ENCODE measurements at places on chromosomes 3 and 15.

DNA sequence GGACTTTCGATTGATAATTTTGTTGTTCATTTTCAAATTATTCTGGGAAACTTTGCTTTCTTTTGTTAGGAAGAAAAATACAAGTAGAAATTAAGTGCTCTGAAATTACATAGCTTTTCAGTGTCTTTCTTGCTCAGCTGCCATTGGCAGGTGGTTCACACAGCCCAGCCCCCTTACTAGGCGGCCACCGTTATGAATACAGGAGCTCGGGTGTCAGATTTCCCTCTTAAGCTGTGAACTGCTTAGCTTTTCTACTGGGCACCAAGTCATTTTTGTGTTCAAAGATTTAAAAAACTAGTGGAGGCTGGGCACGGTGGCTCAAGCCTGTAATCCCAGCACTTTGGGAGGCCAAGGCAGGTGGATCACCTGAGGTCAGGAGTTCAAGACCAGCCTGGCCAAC is 55.2 kb downstream of the HMG20A start:
- DNase-seq = no peak

GRCh38 chr15:99264125-99264524 is 12.8 kb downstream of the LRRC28 start:
- DNase-seq = no peak

DNA sequence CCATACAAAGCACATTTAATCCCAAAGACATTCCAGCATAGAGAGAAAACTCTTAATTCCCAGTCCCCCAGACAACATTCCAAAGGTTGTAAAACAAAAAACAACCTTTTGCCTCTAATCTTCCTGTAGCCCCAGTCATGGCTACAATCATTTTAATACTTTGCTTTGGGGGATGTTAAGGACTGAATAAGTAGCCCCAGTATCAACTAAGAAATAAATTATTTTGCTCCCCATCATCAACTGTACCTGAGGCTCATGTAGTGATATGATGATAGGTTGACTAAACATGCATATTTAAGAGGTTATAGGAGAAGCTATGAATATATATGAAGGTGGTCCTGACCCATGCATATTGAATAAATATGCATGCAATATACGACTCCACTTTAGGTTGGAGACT is 40.6 kb downstream of the PRR20G start:
- DNase-seq = no peak

DNA sequence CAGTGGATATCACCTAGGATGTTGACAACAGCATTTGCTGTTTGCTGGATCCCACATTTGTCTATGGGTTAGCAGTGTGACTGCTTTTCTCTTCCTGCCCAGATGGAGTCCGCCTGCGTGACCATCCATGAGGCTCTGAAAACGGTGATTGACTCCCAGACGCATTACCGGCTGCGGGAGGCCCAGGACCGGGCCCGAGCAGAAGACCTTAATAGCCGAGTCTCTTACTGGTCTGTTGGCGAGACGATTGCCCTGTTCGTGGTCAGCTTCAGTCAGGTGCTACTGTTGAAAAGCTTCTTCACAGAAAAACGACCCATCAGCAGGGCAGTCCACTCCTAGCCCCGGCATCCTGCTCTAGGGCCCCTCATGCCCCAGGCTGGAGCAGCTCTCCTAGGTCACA is 11.0 kb downstream of the TMED3 start:
- DNase-seq = no peak

DNA sequence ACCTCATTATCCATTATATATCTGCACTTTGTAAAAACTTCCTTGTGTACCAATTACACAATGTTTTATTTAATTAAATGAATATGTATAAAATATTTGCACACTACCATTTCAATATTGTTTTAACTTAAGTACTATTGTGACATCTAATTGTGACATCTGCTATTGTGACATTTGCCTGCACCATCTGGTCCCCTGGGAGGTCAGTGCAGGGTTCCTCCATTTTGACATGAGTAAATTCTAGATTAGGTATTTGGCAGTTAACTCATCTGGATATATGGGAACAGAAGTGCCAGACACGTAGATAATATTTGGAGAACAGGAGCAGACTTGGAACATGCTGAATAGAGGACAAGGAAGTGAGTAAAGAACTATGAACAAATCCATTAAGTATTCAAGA is 332.1 kb downstream of the VGLL3 start:
- no peak for DNase-seq

DNA sequence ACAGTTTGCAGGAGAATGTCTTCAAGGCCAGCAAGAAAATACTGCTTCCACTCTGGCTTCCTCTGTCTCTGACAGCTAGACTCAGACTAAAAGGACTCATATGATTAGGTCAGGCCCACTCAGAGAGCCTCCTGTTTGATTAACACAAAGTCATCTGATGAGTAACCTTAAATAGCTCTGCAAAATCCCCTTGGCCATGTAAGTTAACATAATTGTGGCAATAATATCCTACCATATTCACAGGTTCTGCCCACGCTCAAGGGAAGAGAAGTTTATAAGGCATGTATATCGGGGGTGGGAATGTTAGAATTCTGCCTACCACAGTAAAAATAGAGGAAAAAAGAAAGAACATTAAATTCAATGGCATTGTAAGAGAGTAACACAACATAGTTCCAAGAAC is 20.6 kb upstream of the HHATL start:
- no peak for DNase-seq

GRCh38 chr3:61637088-61638051 is 76.0 kb downstream of the PTPRG start:
- no peak for DNase-seq

DNA sequence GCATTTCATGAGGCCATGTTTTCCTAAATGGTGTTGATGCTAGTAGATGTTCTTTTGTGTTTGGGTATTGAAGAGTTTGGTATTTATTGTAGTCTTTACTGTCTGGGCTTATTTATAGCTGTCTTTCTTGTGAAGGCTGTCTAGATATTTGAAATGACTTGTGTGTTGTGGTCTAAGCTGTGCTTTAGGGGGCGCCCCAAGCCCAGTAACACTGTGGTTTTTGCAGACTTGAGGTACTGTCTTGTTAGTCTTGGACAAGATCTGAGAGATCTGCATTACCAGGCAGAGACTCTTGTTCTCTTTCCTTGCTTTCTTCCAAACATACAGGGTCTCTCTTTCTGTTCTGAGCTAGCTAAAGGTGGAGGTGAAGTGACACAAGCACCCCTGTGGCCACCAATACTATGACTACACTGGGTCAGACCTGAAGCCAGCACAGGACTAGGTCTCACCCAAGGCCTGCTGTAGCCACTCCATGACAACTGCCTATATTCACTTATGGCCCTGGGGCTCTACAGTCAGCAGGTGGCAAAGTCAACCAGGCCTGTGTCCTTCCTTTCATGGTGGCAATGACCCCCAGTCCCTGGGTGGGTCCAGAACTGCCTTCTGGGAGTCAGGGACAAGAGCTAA is 152.1 kb upstream of the TBC1D5 start:
- no peak for DNase-seq

DNA sequence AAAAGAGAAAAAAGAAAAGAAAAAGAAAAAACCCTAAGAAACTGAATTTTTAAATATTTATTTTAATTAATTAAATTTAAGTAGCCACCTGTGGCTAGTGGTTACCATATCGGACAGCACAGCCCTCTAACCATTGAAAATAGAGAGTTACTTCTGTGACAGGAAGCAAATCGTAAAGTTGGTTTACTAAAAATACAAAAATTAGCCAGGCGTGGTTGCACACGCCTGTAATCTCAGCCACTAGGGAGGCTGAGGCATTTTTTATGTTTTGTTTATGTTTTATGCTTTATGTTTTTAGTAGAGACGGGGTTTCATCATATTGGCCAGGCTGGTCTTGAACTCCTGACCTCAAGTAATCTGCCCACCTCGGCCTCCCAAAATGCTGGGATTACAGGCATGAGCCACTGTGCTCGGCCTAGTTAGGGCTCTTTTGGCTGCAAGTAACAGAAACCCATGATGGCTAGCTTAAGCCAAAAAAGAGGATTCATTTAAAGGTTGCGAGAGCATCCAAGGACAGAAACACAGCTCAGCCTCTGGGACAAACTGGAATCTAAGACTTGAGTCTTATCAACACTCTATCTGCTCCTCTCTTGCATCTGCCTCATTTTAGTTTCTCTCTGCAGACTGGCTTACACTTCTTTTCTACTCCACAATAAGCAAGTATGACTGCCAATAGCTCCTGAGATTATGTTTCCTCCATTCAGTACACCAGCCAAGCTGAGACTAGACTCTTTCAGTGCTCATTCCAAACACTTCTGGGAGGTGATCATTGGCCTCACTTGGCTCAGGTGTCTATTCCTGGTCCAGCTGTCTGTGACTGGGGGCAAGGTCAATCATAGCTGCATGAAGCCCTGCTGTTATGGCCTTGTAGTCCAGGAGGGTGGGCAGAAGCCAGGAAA is 6.8 kb upstream of the SKIL start:
- no peak for DNase-seq

DNA sequence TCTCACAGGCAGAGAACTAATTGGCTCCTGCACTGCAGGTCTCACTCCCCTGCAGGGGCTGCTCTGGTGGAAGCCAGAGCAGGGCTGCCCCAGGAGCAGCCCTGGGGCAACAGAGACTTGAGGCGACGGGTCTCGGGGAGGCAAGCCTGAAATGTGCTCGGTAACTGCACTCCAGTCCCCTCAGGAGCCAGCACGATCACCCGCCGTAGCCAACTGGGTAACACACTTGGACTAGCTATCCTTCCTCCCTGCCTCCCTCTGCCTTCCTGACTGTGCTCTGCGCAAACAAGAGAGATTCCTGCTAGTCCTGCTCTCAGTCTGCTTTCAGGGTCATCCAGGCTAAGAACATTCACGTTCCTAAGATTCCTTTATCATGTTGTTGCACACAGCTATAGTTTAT is 140.7 kb upstream of the NSMCE3 start:
- DNase-seq = no peak

DNA sequence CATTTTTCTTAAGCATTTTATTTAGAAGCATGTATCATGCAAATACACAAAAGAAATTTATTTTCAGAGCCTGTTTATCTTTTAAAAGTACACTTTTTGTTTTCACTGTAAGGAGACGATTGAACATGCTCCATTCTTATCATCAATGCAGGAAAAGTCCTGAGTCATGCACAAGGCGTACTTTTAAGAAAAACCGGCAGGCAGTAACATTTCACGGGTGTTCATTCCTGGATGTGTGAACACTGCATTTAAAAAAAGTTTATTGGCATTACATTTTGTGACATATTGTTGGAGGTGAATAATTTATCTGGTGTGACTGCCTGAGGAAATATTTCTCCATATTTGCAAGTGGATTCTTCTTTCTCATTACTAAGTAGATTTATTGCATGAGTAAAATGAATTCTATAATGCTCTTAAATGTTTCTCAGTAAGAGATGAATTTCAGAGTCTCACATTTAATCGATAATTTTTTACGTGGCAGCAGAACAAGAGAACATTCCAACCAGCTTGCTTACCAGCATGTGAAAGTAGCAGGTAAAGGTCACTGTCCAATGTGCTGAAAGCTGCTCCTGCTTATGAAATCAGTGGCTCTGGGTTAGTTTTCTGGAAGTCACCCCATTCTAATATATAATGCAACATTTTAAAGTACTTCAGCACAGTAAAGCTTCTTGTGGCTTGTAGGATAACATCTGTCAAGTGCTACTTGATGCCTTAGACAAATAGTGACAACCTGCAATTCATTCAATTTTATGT is 87.0 kb downstream of the SV2B start:
- DNase-seq = no peak

GRCh38 chr3:47865192-47865591 is 62.3 kb downstream of the DHX30 start:
- no peak for DNase-seq

DNA sequence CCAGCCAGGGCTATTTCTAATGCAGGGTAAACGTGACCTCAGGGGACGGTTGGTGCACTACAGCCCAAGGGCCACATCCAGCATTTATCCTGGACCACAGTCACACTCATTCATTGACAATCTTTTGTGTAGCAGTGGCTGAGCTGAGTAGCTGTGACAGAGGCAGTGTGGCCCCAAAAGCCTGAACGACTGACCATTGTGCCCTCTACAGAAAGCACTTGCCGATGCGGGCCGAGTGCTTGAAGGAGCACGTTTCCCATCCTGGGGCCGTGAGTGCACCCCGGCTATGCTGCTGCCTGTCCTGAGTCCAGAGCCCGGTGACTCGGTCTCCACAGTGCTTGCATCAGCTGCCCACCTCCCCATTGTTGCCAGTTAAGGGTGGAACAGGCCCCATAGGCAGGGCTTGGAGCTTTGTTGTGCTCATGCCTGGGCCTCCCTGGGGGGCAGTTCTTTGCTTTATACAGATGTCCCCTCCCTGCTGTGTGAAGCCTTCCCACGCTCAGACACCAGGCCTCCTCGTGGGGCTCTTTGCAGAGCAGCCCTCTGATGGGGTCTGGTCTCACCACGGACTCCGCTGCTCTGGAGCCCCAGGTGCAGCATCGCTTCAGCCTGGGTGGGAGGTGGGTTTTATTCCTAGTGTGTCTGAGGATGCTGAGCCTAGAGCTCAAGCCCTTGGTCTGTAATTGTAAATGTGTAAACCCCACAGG is 13.0 kb upstream of the SNRPA1 start:
- no peak for DNase-seq

DNA sequence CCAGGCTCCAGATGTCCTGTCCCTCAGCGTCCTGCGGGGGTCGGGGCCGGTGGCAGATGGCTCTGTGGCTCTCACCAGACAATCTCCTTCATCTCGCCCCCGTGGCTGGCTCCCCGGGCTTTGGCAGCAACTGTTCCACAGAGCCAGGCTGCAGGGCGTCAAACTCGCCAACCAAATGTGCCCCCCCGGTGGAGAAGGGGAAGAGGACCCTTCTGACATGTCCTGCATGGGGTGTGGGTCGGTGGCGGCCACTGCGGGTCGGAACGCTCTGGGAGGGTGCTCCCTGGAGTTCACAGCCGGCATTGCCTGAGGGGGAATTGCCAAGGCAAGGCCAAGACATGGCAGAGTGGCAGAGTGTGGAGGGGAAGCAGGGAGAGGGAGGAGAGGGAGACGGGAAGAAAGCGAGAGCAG is 36.0 kb downstream of the BDH1 start:
- no peak for DNase-seq

DNA sequence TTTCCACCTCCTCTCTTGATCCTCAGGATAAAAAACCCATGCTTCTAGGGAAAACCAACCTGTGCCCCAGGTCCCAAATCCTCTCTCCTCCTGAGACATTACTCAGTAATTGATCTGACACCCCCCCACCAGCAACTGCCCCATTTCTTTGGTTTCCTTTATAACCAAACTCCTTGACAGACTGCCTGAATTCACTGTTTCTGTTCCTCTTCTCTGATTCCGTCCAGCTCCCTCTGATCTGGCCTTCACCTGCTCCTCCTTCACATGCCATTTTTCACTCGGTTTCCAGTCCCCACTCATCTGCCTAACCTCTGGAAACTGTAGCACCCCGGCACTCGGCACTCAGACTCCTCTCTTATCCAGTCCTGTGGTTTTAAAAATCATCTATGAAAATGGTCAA is 2.1 kb downstream of the CCDC51 start:
- no peak for DNase-seq

DNA sequence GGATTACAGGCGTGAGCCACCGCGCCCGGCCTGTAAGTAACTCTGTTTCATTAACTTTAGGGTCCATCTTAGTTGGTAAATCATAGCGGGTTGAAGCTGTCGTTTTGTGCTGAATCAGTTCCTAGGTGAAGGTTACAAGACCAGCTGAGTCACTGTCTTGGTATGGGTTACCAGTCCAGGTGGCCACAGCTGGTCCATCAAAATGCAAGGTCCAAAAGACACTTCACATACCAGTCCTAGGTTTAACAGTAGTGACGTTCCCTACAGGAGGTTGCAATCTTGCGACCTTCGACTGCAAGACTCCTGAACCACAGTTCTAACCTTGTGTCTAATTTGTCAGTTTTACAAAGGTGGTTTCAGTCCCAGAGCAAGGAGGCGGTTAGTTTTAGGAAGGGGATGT is 160.1 kb upstream of the ATP10A start:
- no peak for DNase-seq

All from NCI-H2081 treated with DMSO at 0.1 percent for 48 hours (cell line).